BE2C (cell line): ENCODE measurements at places on chromosomes 6 and 20.

DNA sequence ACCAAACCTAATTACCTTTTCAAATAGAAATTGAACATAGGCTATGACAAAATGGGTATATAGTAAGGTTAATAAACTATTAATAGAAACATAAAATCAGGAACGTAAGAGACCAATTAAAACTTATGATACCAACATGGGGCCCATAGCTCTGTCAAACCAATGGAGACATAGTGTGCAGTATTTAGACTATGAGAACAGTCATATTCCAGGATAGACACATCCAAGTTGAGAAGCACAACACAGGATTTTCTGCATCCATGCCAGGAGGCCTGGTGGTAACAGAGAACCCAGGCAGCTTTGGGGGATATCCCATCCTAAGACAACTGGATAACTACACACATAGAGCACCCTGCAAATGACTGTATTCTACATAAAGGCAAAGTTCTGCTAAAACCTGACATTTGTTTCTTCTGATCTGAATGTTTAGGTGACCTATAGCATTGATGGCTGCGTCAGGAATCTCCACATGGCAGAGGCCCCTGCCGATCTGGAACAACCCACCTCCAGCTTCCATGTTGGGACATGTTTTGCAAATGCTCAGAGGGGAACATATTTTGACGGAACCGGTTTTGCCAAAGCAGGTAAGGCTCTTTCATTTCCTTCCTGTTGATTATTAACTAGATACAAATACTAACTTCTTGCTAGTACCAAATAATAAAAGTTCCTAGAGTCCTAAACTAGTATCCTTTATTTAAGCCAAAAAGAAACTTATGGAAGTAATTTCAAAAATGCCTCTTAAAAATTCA, 202.7 kb downstream of the ARHGAP18 start:
- no peak for DNase-seq

DNA sequence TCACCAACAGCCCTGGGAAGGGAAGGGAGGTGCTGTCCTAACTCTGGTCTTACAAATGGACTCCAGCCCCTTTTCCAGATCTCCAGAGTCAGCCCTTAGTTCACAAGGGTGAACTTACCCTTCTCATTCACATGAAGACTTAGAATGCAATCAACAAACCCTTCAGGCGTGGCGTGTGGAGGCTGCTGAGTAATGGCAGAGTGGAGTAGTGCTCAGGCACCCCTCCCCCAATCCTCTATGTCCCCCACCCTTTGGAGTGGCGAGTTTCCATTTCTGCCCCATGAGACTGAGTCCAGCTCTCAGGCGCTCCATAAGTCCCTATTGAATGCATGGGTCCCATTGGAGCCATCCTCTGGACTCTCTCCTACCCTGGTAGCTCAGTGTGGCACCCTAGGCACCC, 3.3 kb downstream of the SNAI1 start:
- no peak for DNase-seq

GRCh38 chr20:33830371-33830770, 19.2 kb downstream of the CHMP4B start:
- DNase-seq, result peak; percentile 26

GRCh38 chr6:151186306-151186705, 53.5 kb upstream of the AKAP12 start:
- DNase-seq, result no peak

- no peak for DNase-seq
Observed at GRCh38 chr6:156175433-156175832, 601.7 kb upstream of the ARID1B start.

GRCh38 chr6:145600299-145600698, 135.0 kb downstream of the EPM2A start:
- DNase-seq, result no peak

DNA sequence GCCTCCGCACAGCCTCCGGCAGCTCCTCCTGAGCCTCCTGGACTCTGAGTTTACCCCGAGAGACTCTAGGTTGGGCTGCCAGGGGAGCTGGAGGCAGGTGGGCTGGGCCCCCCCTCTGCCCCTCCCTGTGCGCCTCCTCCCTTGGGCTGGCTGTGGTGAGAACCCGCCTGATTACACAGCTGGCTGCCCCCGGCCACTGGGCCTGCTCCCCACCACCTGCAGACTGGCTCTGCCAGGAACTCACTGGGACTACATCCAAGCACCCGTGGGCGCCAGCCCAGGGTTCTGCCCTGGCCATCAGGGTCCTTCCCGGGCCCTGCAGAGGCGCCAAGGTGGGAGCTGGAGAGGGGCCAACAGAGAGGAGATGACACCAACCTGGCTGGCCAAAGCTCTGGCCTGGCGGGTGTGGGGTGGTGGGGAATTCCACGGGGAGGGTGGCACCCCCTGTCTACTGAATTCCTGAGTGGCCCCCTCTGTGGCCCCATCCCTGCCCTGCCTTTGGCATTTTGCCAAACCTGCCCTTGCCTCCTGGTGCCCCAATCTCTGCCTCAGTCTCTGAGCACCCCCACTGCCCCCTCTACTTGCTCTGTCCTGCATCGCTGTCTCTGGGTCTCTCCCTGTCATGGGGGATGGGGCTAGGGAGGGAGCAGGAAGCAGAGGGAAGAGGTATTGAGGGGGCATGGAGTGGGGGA, 21.9 kb upstream of the CDH22 start:
- peak; percentile 45 for DNase-seq

DNA sequence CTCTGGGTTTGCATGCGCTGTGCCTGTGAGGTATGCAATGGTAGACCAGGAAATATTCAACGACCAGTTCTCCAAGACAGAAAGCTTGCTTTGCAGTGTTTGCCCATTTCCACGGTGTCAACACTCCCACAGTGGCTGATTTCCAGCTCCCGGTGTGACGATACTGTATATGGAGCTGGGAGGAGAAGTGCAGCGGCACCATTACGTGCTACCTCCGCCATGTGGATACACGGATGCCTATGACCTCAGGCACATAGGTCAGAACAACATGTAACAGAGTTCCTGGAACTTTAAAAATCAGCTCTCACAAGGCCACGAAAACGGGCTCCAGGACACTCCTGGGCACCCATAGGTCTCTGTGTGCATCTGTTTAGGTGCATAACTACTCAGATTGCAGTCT, 51.1 kb downstream of the NFATC2 start:
- DNase-seq, result no peak
